ENCODE measurements at places on chromosomes 12 and 14. TPM values are rescaled to one million over a fixed set of nuclear protein-coding genes. Genes with fewer than 3 reads are reported as not detected.

DNA sequence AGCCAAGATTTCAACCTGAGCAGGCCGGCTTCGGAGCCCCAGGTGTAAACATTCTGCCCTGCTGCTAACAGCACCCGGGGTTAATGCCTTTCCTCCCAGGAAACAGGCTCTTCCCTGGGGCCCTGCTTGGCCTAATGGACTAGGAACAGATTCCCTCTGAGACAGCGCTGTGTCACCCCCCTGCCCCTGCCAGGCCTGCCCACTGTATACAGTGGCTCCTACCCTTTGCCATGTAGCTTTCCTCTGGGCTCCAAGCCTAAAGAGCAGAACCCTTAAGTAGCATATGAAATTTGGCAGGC is 28.3 kb upstream of the BCDIN3D start:
- DNase-seq, result no peak

GRCh38 chr14:50512463-50512862 is 19.9 kb downstream of the MAP4K5 start:
- DNase-seq, result no peak

- peak; percentile 42 for DNase-seq
Observed at GRCh38 chr12:130086248-130086647, 76.0 kb upstream of the FZD10 start.

DNA sequence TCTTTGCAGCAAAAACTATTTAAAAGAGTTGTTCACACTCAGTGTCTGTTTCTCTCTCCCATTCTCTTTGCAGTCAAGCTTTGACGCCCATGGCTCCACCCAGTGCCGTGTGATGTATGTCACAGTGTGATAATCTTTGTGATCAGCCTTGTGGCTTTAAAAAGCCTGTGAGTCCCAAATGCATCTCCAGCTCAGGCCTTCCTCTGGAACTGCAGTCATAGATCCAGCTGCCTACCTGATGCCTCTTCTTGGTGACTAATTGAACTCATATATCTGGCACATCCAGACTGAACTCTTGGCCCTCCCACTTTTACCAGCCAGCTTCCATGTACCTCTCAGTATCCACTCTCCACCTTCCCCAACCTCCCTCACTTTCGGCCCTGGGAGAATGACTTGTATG is 182.8 kb upstream of the ARHGAP5 start:
- DNase-seq, result no peak

DNA sequence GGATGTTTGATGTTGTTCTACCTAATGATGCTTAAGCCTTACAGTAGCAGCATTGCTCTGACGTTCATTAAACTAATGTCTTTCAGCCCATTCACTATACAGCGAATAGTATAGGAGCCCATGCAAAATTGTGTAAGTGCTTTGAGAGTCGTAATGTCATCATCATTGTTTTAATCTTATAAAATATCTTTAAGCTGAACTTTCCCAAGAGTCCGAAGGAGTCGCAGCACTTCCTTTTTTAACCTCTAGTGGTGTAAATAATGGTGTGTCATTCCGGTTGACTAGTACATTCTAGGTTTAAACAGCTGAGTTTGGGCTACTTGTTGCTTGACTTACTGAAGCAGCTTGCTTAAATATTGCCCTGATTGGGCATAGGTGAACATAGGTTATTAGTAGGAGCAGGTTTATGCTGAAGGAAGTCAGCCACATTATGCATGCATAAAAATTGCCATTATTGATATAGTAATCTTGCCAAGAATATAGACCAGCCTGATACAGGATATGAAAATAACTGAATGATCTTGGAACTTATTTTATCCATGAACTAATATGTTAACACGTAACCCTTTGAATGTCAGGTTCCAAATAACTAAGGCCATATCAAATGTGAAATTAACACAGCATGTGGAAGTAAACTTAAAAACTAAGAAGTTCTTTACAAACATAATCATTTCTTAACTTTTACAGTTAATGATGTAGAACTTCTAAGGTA is 2.6 kb downstream of the WNK1 start:
- peak; percentile 27 for DNase-seq

Gene GPR84
- total RNA-seq, result 1.7 TPM

Gene TSPAN11
- not detected for total RNA-seq
